ENCODE measurements at places on chromosomes 1 and 21.

DNA sequence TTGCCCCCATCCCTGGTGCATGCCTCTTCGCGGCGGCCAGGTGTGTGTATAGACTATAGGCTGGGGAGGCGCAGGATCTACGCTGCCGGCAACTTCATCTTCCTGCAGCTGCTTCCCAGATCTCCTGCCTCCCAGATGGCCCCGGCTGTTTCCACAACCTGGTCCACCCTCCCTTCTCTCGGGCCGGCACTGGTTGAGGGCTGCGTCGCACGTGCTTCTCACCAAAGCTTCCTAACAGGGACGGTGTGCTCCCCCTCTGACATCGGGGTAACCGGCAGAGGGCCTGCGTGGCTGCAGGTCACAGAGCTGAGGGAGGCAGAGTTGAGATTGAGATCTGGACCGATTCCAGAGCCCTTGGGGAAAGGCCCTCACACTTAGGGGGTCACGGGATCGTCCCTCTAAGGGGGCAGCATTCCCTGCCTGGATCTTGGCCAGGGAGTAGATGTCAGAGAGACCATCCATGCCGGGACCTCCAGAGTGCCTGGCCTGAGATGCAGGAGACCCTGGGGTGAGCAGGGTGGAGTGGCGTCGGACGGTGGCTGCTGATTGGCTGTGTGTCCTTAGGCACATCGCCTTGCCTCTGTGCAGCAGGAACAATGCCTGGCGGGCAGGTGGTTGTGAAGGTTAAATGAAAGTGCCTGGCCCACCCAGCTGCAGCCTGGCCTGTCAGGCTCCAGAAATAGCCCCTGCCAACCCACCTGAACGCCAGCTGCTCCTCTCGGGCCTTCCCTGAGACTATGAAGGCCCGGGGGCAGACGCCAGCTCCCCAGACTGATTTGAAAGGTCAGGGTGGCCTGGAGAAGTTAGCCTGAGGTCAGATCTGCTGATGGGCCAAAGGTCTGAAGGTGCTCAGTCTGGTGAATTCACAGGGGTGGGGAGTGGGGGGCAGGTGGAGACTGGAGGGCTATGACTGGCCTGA, 6.1 kb upstream of the MASP2 start:
- DNase-seq: no peak

GRCh38 chr1:43986712-43987111, 4.7 kb upstream of the CCDC24 start:
- DNase-seq: peak; percentile 77

DNA sequence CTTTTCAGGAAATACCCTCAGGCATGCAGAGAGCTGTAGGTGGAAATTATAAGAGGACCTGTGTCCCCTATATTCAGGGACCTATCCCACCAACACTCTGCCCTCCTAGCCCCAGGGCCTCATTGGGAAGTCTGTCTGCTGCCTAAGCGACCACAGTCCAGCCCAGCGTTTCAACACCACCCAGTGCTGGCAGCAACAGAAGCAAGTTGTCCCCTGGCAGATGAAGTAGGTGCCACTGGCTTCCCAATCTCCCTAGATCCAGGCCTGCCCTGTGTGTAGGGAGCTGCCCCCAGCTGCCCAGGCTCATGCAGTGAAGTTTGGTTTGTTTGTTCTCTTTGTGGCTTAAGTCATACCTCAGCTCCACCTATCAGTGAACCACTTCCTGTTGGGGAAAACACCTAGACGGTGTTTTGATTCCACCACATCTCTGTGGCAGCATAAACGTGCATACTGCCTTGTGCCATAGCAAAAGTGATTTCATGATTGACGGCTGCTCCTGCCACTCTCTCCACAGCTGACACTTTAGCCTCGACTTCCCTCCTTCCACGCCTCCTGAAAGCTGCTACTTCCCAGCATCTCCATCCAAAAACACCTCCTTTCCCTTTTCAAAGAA, 8.1 kb upstream of the LEFTY1 start:
- peak; percentile 84 for DNase-seq

DNA sequence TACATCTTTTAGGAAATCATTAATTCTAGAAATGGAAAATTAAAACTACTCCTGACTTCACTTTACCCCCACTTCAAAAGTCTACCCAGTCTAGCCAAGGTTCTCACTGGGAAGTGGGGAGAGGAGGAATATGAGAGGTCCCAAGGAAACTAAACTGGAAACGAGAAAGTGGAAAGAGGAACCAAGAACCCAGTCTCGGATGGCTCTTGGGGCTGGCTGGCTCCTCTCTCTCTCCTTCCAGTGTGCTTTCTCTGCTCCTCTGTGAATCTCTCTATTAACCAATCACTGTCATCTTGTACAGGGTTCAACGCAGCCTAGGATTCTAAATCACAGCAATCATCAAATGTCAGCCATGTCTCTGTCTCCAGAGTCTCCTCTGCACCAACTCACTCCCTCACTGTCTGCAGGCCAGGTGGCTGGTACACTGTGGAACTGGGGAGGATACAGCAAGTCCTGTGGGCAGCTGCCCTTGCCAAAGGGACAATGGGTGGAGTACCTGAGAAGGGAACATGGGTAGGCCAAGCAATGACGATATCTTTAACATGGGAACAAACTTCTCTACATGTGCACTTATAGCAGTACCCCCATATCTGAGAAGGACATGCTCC, 33.7 kb downstream of the GNB1 start:
- no peak for DNase-seq

DNA sequence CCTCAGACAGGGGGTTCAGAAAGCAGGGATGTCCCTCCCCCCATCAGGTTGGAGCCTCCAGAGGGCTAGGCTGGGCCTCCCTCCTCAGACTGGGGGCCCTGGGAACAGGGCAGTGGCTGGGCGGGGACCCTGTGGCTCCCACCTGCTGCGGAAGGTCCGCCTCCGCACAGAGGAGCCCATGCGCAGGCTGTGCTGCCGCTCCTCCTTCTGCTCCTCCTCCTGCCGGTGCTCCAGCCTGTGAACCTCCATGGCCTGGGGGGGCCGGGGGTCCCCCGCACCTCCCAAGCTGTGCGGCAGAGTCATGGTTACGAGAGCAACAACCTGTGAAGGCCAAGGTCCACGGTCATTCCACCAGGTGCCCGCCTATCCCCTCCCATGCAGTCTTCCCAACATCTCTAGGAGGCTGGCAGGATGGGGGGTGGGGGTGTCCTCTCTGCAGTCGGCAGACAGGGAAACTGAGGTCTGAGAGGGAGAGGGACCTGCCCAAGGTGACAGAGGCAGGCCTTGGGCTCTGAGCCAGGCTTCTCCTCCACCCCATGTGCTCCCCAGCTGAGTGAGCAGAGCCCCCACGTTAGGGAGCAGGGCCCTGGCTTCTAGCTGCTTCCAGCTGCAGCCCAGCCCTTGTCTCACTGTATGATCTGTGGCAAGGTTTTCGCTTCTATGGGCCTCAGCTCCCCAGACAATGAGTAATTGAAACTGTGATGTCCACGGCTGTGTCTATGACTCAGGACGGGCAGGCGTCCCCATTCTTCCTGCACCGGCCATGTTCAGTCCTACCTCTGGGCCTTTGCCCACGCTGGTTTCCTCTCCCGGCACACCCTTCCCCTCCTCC, 3.4 kb downstream of the MYOM3 start:
- DNase-seq: no peak

DNA sequence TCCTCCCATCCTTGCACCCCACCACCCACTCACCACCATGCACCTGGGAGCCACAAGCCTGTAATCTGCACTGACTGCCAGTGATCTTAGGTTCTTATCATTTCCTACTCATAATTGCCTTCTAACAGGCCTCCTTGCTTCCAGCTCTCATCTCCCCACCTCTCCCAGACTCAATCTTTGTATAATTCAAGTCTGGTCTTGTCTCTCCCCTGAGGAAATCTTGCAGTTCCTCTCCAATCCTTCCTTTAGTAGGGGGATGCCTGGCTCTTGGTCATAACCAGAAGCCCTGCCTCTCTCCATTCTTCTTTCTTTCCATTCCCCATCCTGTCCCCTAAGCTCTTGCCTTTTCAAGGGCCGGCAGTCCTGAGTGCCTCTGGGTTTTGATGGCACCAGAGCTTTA, 27.8 kb downstream of the PIGM start:
- DNase-seq: no peak

DNA sequence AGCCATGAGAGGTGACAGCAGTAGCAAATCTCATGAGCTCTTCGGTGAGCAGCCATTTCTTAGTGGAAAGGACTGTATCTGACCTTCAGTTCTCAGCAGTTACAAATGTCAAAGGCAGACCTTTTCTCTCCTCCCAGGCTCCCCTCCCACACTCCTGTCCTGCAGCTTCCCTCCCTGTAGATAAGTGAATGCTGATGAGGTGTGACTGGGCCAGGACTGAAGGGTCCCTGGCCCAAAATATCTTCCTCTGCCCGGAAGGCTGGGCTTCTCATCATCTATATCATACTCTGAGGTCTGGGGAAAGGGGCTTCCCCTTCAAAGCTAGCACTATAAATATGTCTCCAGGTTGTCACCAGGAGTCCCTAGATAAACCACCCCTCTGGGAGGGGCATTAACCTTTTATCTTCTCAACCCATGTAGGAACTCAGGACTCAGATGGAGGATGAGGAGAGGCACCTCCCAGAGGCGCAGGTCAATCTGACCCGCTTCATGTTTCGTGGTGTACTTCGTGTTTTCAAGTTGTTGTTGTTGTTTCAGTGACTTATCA, 3.6 kb upstream of the ADAMTSL4 start:
- DNase-seq: no peak

- DNase-seq: no peak
Measured at GRCh38 chr1:114902343-114902742, 47.7 kb downstream of the SYCP1 start.

- DNase-seq: no peak
Measured at GRCh38 chr1:40769815-40770214, 13.8 kb upstream of the KCNQ4 start.

DNA sequence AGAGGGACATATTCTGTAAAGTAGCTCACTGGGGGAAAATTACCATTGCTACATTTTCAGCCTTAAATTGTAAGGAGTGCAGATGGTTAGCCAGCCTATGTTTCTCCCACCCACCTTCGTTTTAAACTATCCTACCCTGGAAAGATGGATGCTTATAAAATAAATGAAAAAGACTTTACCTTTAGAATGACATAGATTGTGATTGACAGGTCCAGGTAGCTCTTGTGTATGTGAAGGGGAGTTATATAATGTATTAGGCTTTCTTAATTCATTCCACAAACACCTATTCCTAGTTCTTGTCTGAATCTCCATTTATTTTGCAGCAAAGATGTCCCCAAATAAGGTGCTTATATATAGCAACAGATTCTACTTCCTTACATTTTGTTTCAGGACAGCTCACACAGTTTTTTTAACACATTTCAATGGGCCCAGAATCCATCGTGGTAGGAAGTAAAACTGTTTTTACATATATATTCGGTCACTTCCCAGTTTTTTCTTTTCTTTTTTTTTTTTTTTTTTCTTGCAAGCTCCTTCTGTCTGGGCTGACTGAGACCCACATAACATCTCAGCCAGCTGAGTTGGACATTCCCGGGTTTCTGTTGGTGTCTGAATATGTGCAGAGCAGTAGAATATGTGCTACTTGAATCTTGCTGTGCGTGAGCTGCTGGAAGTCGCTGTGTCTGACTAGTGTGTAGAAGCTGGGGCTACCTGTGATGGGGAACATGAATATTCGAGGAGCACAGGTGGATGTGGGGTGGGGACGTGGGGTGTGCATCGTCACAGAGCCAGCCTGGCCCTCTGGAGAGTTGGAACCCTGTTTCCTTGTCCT, 27.8 kb downstream of the UCK2 start:
- no peak for DNase-seq

GRCh38 chr21:44954281-44954771, 14.5 kb downstream of the SLX9 start:
- no peak for DNase-seq

DNA sequence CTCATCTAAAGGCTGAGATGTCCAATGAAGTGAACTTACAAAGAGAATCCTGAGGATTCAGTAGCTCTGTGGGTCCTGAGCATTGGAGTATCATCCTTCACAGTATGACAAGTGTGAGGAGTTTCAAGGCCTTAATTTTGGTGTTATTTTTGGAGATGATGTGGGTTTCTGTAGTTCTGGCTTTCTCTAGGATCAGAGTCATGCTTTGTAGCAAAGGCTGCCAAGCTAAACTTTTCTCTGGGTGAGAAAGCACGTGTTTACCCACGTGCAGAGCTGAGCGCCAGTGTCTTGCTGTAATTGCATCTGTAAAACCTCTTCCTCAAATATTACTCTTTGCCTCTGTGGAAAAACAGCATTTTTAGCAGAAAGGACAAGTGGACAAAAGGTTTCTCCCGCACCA, 387.8 kb upstream of the LYPLAL1 start:
- DNase-seq: no peak

DNA sequence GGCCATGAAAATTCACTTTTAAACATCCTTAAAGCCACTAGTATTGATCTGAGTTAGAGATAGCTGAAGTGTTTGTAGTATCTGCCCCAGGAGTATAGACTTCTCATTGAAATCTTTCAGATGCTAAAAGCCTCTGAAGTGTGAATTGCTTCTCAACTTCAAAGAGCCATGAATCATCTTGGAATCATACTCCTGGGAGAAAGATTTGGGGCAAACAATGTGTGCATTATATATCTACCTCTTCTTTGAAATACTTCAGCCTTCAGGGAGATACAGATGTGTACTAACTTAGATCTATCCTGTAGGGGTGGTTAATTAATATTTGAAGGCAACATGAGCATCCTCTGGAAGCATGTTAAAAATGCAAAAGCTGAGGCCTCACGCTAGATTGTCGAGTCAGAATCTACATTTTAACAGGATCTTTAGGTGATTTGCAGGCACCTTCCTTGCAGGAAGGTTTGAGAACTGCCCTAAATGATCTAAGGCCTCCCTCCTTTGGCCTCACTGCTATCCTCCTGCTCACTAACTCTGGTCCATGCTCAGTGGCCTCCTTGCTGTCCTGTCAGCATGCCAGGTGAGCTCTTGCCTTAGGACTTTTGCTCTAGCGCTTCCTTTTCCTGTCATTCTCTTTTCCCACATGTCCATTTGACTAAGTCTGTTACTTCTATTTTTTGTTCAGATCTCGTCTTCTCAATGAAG, 6.0 kb upstream of the SCYL3 start:
- no peak for DNase-seq

GRCh38 chr1:155125946-155126555, 1.6 kb upstream of the EFNA1 start:
- DNase-seq: peak; percentile 74

- DNase-seq: no peak
Measured at GRCh38 chr1:34262023-34262853, 85.5 kb downstream of the C1orf94 start.

DNA sequence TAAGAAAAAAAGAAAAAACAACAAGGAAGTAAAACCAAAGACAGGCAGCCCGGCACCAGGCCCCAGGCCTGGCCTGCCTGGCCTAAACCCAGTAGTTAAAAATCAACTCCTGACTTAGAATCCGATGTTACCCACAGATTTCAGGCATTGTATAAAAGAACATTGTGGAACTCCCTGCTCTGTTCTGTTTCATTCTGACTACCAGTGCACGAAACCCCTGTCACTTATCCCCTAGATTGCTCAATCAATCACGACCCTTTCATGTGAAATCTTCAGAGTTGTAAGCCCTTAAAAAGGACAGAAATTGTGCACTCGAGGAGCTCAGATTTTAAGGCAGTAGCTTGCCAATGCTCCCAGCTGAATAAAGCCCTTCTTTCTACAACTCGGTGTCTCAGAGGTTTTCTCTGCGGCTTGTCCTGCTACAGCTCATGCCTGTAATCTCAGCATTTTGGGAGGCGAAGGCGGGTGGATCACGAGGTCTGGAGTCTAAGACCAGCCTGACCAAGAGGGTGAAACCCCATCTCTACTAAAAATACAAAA, 15.6 kb upstream of the MYOCOS start:
- DNase-seq: no peak

Measured in HuH-7 (cell line).